Naive B cell (primary cell): ENCODE measurements at places on chromosomes 11 and 22.

DNA sequence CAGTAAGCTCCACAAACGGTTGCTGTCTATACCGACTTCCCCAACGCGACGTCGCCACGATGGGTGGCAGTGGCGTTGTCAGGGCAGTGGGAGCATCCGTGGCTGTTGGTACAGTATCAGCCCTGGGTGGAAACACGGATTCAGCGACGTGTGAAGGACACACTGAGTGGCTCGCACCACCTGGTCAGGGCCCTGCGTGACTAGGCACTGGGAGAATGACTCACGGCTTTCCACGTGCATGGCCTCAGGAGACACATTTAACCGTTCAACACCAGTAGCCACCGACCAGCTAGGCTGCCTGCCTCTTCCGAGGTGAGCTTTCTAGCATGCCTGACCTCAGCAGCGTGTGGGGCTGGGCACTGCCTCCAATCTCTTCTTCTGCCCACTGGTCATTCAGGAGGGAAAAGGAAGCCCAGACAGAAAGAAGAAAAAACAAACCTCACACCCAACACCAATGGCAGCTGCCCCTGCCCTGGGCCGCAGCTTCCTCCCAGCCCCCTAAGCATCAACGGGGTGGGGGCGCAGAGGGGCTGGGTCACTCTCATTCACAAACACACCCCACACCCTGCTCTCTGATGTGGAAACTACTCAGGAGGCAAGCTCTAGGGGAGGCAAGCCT, 59.0 kb downstream of the MYH9 start:
- peak; percentile 41 for DNase-seq

DNA sequence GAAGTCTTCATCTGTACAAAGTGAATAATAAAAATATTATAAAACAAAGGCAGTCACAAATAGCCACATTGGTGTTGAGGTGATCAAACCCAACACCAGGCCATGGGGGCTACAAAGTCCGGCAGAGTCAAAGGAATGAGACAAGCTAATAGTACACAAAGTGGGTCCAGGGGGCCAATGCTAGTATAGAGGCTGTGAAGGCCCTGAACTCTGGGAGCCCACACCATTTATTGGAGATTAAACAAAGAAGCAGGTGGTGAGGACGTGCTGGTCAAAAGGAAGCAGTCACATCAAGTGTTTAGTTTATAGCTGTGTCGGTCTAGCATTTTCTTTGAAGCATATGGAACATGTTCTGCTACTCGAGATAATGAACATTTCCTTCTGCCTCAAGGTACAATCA, 58.6 kb upstream of the CCT8L2 start:
- DNase-seq: no peak

DNA sequence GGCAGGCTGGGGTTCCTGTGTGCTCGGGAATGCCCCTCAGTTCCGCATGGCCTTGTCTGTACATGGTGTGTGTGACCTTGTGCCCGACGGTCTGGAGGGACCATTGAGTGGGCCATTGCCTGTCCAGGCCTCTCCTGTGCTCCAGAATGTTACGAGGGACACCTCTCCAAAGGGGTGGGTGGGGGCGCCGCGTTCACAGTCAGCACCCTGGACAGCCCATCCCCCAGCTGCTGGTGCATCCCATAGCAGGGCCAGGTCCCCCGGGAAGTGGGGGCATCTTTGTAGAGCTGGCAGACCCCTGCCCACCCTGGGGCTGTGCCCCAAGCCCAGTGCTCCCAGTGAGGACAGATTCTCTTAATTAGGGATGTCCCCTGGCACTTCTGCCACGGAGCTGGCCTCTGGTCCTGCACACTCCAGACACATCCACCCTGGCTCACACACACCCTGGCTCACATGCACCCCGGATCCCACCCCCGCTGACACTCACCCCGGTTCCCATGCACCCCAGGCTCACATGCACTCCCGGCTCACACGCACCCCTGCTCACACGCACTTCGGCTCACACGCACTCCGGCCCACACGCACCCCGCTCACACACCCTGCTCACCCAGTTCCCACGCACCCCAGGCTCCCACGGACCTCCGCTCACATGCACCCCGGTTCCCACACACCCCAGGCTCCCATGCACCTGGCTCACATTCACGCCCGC, 15.6 kb downstream of the TSPAN4 start:
- no peak for DNase-seq

DNA sequence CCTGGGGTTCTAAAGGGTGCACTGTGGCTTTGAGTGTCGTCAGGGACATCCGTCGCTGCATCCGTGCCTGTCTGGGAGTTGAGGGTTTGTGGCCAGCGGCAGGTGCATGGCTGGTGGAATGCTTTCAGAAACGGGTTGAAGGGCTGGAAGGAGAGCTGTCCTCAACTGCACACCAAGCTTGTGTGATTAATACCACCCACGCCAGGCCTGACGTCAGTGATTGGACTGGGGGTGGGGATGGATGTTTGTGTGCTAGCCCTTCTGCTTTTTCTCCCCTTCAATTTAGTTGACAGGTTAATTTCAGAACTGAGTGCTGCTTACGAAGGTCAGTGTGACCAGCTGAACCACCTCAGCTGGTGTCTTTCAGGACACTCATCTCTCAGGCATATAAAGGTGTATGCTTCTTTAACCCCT, 3.2 kb upstream of the GAB2 start:
- DNase-seq: peak; percentile 82
